ENCODE measurements at places on chromosomes 6 and 20. TPM values are rescaled to one million over a fixed set of nuclear protein-coding genes. Genes with fewer than 3 reads are reported as not detected.

The CST1 gene
- not detected for total RNA-seq

The BEND6 gene
- 2.2 TPM for total RNA-seq

The ARHGAP18 gene
- total RNA-seq: 28.5 TPM

DNA sequence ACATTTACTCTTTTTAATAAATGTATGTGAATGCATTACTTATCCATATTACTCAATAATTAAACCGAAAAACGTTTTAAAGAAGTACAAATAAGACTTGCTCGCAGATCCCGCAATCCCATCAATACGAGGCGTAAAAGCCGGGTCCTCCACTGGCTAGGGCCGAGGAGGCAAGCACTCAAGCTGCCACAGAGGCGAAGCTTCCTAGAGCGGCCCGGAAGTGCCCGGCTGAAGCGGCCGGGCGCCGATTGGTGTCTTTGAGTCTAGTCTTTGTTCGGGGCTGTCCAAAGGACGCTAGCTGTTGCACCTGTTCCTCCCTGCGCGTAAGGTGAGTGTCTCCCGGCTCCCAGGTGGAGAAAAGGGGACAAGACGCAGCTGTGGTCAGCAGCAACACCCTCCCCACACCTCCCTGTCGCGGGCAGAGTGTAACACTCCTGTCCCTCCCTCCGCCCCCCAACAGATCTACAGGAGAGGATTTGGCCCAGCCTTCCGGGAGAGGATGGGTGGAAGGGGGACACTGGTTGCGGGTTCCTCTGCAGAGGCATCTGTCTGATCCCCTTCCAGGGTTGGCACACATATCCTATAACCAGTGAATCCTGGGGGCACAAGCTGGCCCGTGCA, at the start of gene ZSCAN16:
Gene ZSCAN16 (plus strand): TSS at position 260 of the 621 bp plus-strand sequence. CDS start 835 bp downstream, outside the sequence.
- peak; percentile 85 for DNase-seq

DNA sequence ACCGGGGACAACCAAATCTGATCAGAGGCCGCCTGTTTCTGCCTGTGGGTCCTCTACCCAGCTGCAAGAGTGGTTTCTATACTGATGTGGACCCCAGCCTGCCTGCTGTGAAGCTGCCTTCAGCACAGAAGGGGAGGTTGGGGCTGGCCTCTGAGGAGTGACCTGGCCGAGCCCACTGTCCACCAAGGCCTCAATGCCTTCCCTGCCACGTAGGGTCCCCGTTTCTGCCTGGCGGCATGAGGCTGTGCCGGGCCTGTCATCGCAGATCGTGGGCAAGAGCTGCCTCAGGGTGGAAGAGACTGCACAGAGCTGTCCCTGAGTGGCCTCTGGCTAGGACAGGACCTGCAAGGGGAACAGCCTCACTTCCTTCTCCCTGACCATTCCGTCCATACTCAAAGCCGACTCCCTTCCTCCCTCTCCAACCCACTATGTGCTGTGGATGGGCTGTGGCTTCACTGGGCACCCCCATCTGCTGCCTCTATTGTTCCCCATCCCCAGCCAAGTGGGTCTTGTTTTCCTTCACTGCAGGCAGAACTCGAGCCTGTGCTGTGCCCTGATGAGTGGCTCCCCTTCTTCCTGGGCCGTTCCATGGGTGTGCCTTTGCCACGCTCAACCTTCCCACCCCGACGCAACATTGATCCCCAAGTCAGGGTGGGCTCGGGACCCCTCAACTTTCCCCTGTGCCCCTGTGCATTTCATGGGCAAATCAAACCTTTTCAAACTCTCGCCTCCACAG, 60.3 kb downstream of the ERMARD start:
- DNase-seq: no peak

GRCh38 chr20:57210054-57210910, 56.2 kb downstream of the BMP7 start:
- no peak for DNase-seq

- DNase-seq: no peak
Measured at GRCh38 chr20:2231701-2232100, 64.1 kb upstream of the TGM3 start.

GRCh38 chr6:22147921-22148776, 148.7 kb downstream of the PRL start:
- DNase-seq: peak; percentile 56

GRCh38 chr6:46954837-46955451, 33.2 kb upstream of the ADGRF5 start:
- peak; percentile 65 for DNase-seq

DNA sequence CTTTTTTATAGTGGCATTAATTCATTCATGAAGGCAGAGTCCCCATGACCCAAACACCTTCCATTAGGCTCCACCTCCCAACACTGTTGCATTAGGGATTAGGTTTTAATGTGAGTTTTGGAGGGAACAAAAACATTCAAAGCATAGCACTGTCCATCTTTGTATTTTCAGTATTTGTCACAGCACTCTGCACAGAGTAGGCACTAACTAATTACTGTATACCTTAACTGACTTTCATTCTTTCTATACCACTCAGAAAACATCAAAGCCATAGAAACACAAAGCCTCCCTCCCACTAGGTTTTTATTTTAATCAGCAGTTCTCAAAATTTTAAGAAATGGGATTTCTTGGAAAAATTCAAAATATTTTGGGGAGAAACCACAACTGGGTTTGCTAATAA, 21.8 kb upstream of the AHI1 start:
- DNase-seq: no peak

DNA sequence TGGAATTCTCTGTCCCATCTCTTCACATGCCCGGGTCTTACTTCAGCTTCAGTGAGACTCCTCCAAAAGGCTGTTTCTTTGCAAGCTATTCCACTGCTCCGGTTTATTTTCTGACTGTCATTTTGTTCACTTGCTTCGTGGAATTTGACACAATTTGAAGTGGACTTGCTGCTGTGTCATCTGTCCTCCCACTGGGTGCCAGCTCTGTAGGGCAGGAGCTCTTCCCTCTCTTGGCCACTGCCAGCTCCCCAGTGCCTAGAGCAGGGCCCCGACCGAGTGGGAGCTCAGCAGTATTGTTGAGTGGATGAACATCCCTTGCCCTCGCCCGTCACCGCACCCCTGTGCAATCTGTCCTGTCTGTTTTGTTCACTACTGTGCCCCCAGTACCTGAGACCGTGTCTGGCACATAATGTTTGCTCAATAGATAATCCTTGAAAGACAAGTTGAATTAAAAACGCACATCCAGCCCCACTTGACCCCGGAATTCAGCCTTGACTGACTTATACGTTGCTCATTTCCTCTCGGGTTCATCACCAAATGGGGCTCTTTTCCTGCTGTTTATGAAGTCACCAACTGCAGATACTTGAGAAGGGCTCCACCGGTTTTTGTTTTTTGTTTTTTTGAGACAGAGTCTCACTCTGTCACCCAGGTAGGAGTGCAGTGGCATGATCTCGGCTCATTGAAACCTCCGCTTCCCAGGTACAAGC, 170.3 kb upstream of the KCNG1 start:
- DNase-seq: peak; percentile 7

GRCh38 chr6:89921197-89921596, 26.9 kb downstream of the GJA10 start:
- DNase-seq: no peak

DNA sequence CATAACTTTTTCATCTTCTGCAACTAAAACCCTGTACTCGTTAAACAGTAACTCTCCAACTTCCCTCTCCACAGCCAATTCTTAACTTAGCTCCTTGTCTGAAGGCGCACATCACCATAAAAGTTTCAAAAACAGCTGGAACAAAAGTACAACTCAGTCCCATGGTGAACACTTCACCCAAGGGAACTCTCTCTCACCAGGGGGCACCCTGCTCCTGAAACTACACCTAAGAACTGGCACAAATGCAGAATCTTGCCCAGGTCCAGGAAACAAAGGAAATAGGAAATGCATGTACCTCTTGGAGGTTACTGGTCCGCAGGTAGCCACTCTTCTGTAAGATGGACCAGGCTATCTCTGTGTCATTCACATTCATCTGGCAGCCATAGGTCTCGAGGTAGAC, 6.6 kb downstream of the CDK5RAP1 start:
- no peak for DNase-seq

GRCh38 chr20:54103067-54103761, 32.8 kb upstream of the BCAS1 start:
- no peak for DNase-seq

DNA sequence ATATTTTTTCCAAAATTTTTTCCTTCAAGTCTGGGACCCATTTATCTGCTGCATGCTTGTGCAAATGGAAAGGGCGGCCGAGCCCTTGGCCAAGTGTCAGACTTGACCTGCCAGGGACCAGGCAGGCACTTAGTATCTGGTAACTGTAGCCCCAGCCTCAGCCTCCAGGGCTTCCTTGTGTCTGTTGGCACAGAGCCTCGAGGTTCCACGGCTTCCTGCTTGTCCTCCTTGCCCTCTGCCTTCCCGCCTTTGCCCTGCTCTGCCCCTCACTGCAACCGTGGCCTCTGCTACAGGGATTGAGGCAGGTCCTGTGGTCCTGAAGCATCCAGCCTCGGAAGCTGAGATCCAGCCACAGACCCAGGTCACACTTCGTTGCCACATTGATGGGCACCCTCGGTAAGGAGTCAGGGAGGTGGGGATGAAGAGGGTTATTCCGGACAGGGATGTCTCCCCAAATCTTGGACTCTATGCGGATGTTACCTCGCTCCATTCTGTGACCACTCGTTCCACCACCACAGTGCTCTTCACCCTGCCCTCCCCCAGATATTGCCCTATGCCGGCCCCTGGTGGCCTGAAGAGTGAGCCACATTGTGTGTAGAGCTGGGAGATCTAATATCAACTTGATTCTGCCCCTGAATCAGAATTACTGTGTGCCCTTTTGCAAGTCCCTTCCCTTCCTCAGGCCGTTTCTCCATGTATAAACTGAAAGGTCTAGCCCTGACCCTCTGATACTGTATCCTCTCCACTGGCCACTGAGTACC, 41.5 kb upstream of the SRF start:
- peak; percentile 46 for DNase-seq

All from mammary epithelial cell (primary cell).